Omental fat pad (tissue), 4 donors: ENCODE measurements at places on chromosomes 12 and 14.

- DNase-seq: no peak
These were observed 1.1 kb downstream of the PPFIBP1 start for GRCh38 chr12:27524839-27525753.

DNA sequence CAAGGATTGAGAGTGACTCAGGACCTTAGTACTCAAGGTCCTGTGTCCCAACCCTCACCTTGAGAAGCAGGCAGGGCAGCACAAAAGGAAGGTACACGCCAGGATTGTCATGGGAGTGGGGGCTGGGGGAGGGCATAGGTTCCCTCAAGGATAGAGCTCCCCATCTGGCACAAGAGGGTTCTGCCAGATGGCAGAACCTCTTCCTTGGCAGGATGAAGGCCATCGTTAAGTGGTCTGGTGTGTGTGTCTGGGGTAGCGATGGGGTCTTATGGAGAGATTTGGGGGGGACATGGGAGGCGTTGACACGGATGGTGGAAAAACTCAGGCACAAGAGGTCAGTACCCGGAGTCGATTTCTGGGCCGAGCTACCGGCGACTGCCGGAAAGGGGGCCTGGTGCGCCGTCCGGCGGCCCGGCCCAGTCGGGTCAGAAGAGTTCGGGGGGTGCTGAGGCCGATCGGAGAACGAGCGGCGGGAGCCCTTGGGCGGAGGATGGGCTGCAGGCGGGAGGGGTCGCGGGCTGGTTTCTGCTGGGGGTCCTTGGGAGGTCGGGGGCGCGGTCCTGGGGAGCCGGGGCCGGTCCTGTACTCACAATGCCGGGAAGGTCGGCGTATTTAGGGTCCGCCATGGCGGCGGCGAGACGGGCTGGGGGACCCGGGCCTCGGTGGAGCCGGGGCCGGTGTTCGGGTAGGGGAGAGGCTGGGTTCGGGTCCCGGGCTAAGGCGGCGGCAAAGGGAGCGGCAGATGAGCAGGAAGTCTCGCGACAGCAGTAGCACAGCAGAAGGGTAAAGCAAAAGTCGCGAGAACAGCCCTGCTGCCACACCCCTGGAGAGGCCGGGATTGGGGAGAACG lies at the start of gene DCTN2:
Gene DCTN2, minus strand, starts transcription at position 755 of the 850 bp plus-strand sequence. Its CDS starts 129 bp downstream, at position 626.
- peak; percentile 82 for DNase-seq

DNA sequence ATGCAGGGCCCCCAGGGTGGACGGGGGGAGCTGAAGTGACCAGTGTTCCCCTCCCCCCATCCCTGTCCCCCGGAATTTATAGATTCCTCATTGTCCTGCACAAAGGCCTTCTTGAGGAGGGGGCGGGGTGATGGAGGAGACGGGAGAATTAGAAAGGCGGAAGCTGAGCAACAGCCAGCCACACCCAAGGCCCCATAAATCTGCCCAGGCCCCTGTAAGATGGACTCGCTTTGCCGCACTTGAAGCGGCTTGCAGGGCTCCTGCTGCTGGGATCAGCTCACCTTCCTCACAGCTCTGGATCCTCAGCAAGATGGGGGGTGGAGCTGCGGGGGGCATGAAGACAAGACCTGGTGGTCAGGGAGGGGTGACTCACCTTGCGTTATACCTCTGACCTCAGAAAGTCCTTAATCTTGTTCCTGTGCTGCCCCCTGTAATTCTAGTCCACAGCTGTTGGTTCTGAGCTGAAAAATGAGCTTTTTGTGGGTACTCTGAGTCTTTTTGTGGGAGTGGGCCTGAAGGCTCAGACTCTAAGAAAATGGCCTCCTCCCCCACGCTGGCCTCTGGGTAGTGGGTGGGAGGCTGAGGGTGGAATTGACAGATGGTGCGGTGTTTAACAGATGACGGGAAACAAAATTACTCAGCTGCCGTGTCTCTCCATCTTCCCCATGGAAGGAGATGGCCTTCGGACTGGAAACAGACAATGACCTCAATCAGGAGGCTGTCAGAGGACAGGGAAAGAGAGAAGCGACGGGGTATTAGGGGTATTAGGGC lies 15.8 kb upstream of the ANKRD33 start:
- no peak for DNase-seq

DNA sequence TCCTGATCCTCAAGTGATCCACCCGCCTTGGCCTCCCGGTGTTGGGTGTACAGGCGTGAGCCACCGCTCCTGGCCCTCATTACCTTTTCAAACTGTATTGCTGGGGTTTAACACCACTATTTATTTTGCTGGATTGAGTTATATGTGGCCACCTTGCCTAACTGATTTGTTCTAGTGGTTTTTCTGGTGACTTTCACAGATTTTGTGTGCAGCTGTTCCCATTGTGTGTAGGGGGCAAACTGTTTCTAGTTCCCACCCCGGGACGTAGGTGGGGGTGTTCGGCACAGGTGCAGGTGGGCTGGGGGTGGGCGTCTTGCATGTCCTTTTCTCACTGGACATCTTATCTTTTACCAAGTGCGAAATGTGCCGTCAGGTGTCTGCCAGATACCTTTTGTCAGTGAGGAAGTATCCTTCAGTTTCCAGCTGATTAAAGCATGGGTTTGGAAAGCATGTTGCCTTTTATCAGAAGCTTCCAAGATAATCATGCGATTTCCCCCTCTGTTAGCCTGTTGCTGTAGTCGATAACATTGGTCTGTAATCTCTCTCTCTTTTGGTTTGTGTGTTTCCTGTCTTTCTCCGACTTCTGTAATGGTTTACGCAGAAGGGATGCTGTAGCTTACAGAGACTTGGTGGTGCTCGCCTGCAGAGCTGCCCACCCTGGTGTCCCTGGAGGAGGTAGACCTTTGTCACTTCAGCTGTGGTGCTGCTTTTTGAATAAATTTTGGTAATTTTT lies 33.6 kb downstream of the AACS start:
- no peak for DNase-seq

- DNase-seq: no peak
These were observed 39.1 kb upstream of the NAP1L1 start for GRCh38 chr12:76123259-76124212.

GRCh38 chr14:98514016-98514415 lies 758.0 kb downstream of the BCL11B start:
- DNase-seq: no peak

GRCh38 chr12:39357041-39357440 lies 85.9 kb downstream of the KIF21A start:
- DNase-seq: no peak

- DNase-seq: no peak
These were observed 432.2 kb downstream of the RAD51B start for GRCh38 chr14:68251769-68252100.

- no peak for DNase-seq
These were observed 974.4 kb downstream of the BCL11B start for GRCh38 chr14:98297567-98297966.

DNA sequence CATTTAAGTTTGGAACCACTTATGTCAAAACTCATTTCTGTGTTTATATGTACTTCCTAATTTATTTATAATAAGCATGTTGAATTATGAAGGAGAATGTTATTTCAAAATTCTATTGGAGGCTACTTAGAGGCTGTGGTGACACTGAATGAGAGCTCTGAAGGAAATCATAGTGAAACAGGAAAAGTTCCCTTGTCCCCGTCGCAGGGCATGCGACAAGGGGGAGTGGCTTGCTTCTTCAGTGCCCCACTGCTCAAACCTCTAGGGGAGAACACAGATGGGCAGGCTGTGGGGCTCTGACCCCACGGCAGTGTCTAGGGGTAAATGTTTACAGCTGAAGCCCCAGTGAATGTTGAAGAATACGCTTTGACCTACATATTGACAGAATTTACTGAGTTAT lies 261.9 kb downstream of the RAD51B start:
- DNase-seq: no peak
